ENCODE measurements at places on chromosomes 4 and X. TPM values are rescaled to one million over a fixed set of nuclear protein-coding genes. Genes with fewer than 3 reads are reported as not detected.

The FRG2 gene
- not detected for total RNA-seq

The FRAS1 gene
- 0.23 TPM for total RNA-seq

The MFAP3L gene
- total RNA-seq, result 1.7 TPM

The UCP1 gene
- total RNA-seq, result not detected

The TASL gene
- 2.6 TPM for total RNA-seq

The HTN1 gene
- total RNA-seq, result not detected

The PASD1 gene
- total RNA-seq, result not detected

The CCNG2 gene
- 29.3 TPM for total RNA-seq

The MRPL1 gene
- total RNA-seq, result 29.6 TPM

The SUPT20HL1 gene
- not detected for total RNA-seq

The ENOX2 gene
- 13.1 TPM for total RNA-seq

The AKAP4 gene
- not detected for total RNA-seq

The ASB11 gene
- not detected for total RNA-seq

The JAKMIP1 gene
- 5.9 TPM for total RNA-seq

The PPP4R3C gene
- total RNA-seq, result not detected

The TAF1 gene
- 64.7 TPM for total RNA-seq

The ADGRG4 gene
- total RNA-seq, result not detected

The CCNA2 gene
- total RNA-seq, result 84.8 TPM

The GAGE2A gene
- total RNA-seq, result not detected

The VGLL1 gene
- total RNA-seq, result not detected

The ZMAT1 gene
- 12.9 TPM for total RNA-seq

The MAGEA9B gene
- not detected for total RNA-seq

The HELQ gene
- 28.7 TPM for total RNA-seq

The LRAT gene
- not detected for total RNA-seq

The VSIG4 gene
- 0.30 TPM for total RNA-seq

The PLAC1 gene
- not detected for total RNA-seq

The TFDP3 gene
- not detected for total RNA-seq

The CXorf65 gene
- total RNA-seq, result 30.6 TPM

The SHOX gene
- not detected for total RNA-seq

The RHOH gene
- total RNA-seq, result 187 TPM

The FAM114A1 gene
- 0.34 TPM for total RNA-seq

The PLXNA3 gene
- total RNA-seq, result 62.5 TPM
